ENCODE measurements at places on chromosomes 7 and 10.

DNA sequence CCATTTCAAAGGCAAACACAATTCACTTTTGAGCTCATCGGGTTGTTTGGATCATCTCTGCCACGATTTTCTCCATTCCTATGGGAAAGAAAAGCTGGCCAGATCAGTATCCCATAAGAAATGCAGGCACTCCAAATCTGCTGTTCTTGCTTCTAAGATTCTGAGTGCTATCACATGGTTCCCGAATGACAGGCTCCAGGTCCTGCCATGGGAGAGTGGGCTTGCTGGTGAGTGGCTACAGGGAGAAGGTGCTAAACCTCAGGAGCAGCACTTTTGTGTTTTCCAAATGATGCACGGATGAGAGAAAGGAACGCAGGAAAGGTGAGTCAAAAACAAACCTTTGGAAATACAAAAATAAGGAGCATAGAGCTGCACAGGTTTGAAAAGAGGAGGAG is 32.1 kb downstream of the MTURN start:
- DNase-seq = no peak

GRCh38 chr10:65348637-65349036 is 1577.2 kb upstream of the LRRTM3 start:
- no peak for DNase-seq

GRCh38 chr10:52459097-52459496 is 145.0 kb downstream of the DKK1 start:
- DNase-seq = no peak

DNA sequence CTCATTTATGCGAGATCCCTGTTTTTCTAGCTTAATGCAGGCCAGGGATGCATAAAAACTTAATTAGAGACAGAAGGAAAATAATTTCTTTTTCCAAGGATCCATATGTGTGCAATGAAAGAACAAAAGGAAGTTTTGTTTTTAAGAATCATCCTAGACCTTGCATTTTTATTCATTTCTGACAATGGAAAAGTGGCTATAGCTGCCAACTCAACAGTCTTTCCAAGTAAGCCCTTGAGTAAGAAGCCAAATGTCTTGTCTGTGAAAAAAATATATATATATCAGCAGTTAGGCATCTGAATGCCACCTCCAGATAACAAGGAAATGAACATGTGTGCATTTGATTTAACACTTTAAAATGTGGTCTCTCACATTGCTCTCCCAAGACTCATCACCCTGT is 1397.6 kb downstream of the GATA3 start:
- no peak for DNase-seq

GRCh38 chr7:157396316-157397035 is 59.7 kb downstream of the DNAJB6 start:
- peak; percentile 36 for DNase-seq

GRCh38 chr10:54613162-54613561 is 187.9 kb downstream of the PCDH15 start:
- no peak for DNase-seq

GRCh38 chr7:28312948-28313347 is 99.4 kb upstream of the CREB5 start:
- DNase-seq = no peak

- no peak for DNase-seq
Measured at GRCh38 chr7:142414135-142414534, 156.3 kb upstream of the PRSS58 start.

DNA sequence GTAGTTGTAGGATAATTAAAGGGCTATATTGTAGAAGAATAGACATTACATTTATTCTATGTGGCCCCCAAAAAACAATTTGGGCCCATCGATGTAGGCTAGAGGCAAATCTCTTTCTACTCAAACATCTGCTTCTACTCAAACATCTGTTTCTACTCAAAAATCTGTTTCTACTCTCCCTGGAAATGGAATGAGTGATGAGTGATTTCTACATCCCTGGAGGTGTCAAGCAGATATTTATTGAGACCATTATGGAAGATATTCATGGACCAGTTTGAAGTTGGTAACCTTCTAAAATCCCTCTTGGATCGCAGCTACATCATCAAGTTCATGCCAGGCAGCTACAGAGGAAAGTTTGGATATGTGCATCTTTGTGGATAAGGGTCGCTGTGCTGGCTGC is 5.1 kb upstream of the PLPP4 start:
- DNase-seq = no peak

DNA sequence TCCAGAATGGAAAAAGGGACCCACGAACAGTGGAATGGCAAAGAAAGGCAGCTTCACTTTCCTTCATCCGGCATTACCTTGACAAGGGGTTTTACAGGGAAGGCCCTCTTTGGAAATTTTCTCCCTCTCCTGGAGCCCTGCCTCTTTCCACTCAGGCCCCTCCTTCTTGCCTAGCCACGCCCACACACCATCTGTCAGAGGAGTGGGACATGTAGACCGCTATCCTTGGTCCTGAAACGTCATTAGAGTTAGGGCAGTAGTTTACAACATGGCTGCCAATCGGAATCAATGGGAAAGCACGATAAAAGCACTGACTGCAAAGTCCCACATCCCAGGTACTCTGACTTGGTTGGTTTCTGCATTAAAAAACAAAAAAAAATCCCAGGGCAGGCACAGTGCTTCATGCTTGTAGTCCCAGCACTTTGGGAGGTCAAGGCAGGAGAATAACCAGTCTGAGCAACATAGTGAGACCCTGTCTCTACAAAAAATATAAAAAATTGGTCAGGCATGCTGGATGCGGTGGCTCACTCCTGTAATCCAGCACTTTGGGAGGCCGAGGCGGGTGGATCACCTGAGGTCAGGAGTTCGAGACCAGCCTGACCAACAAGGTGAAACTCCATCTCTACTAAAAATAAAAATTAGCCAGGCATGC is 96.4 kb downstream of the MARCHF5 start:
- DNase-seq = no peak

DNA sequence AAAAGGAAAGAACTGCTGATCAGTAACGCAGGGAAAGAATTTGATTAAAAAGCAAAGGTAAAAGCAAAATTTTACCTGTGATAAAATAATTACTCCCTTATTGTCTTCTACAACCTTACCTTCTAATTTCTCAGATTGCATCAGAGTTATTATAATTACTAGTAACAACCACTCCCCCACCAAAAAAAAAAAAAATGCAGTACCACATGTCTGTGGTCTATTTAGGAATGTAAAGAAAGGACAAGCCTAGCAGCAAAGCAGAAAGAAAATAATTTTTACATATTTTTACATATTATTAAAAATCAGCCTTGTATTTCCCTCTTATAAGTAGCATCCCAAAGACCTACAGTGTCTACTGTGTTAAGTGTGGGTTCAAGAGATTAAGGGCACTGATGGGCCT is 430.4 kb downstream of the TFEC start:
- DNase-seq = no peak

DNA sequence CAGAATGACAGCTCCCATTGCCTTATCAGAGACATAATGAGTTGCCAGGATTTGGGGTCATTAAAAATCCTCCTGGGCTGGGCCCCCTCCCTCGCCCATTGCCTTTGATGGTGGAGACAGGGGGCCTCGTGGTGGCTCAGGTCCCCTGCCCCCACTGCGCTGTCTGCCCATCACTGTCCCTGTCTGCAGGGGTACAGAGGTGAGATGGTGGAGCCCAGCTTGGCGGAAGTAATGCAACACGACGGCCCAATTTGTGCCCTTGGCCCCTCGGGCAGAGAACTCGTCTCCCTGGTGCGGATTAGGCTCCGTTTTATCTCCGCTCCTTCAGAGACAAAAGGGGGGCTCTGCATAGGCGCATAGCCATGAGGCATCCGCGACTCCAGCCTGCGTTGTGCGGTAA is 152.4 kb upstream of the UNC5B start:
- no peak for DNase-seq

DNA sequence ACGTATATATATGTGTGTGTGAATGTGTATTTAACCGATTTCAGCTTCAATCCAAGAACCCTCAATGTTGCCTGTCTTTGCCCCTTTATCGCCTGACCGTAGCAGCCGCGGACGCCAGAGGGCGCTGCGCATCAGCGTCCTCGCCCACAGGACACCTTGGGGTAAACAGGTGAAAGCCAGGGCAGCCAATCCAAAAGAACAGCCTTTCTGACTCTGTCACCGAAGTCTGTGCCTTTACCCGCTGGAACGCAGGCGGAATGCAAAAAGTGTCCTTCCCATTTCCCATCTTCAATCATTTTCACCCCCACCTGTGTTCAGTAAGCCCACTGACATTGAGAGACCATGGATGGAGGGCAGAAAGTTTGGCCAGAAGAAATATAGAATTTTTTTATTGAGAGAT is 3.6 kb downstream of the NXPH1 start:
- DNase-seq = no peak

DNA sequence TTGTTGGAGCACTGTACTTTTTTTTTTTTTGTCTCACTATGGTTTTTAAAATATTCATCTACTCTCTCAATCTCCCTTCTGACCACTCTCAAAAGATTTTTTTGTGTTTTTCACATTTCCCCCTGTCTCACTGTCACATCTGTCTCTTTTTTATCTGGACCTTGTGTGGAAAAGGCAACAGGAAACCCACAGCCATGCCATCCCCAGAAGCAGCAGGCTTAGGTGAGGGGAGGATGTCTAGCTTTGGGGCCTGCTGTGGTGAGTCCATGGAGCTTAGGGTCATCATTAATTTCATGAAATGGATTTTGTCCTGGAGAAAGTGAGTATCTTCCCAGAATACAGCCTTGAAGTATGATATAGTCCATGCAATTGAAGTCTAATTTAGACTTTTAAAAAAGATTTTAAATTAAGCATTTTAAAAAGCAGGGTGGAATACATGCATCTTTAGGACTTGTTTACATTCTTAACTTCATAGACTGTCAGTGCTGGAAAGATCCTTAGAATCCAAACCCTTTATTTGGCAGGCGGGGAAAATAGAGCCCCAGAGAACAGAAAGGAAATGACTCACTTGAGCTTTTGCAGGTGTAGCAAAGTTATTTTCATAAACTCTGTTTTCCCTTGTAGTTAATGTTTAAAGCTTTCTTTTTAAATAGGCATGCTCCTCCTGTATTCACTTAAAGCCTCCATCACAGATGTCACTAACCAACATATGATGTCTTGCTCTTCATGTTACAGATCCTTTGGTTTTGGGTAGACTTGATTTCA is 25.1 kb downstream of the MINDY4 start:
- no peak for DNase-seq

- DNase-seq = no peak
Measured at GRCh38 chr10:46245381-46245900, 41.4 kb upstream of the ANTXRL start.

- DNase-seq = no peak
Measured at GRCh38 chr7:151086802-151087244, 548 bp downstream of the AGAP3 start.

GRCh38 chr7:101169110-101169837 is 3.9 kb upstream of the VGF start:
- DNase-seq = no peak

DNA sequence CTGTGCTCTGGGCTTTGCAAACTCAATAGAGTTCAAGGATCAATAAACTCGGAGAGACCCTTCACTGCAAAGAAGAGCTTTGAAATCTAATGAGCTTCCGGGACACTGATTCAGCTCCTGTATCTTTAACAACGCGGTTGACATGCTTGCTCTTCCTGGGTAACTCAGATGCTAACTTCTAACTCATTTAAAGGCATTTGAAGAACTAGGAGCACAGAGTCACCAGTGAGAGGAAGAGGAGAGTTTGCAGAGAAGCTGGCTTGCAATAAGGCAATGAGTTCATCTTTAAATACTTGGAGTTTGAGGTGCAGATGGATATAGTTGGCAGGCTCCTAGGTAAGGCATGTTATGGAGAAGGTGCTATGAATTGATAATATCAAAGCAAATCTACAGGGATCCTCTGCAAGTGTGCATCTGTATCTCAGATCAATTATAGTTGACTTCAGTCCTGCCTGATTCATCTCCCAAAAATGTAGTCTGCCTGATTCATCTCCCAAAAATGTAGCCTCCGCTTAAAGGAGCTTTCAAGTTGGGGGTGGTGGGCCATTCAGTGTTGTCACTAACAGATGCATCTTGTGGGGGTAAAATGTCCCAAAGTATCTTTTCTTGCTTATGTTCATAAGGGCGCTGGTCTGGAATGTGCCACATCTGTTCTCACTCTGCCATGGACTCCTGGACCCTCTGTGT is 182.5 kb upstream of the PRSS58 start:
- DNase-seq = no peak

GRCh38 chr7:26857506-26858240 is 6.7 kb downstream of the SKAP2 start:
- no peak for DNase-seq

GRCh38 chr7:77460057-77460486 is 43.9 kb upstream of the GSAP start:
- DNase-seq = no peak

- no peak for DNase-seq
Measured at GRCh38 chr7:18849130-18849529, 268.3 kb downstream of the TWIST1 start.

- DNase-seq = no peak
Measured at GRCh38 chr7:118306771-118307170, 82.3 kb downstream of the ANKRD7 start.

DNA sequence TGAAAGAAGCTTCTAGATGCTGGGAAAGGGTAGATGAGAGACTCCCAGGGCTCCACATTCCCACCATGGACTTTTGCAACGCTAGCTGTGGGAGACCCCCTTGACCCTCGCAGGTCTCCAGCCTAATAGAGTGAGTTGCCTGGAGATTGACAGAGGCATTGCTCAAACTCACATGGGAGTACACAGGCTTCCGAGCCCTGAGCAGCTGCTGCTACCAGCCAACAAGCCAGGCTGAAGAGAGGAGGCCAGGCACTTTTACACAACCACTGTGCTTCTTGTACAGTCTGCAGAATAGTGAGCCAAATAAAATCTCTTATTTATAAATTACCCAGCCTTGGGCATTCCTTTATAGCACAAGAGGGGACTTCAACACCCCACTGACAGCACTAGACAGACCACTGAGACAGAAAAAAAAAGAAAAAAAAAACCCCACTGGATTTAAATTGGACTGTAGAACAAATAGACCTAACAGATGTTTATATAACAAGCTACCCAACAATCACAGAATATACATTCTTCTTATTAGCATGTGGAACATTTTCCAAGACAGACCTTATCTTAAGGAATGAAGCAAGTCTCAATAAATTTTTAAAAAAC is 146.2 kb downstream of the ZFAND4 start:
- DNase-seq = no peak

GRCh38 chr7:124643311-124643811 is 122.2 kb downstream of the GPR37 start:
- DNase-seq = no peak

- DNase-seq = no peak
Measured at GRCh38 chr7:101315336-101315735, 6.3 kb downstream of the IFT22 start.

- DNase-seq = no peak
Measured at GRCh38 chr7:66301737-66302136, 96.6 kb downstream of the TPST1 start.

DNA sequence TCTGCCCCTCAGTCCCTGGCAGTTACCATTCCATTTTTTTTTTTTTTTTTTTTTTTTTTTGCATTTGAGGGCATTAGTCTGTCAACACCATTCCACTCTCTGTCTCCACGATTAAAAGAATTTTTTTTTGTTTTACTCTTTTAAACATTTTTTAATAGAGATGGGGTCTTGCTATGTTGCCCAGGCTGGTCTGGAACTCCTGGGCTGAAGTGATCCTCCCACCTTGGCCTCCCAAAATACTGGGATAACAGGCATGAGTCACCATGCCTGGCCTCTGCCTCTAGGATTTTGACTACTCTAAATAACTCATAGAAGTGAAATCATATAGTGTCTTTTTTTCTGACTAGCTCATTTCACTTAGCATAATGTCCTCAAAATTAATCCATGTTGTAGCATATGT is 16.5 kb upstream of the CLDN3 start:
- no peak for DNase-seq

- DNase-seq = peak; percentile 87
Measured at GRCh38 chr7:26199301-26200037, 1.1 kb downstream of the HNRNPA2B1 start.

GRCh38 chr10:1963341-1963740 is 226.0 kb upstream of the ADARB2 start:
- DNase-seq = no peak

Measured in suprapubic skin (tissue), 4 donors.